ENCODE measurements at places on chromosomes 11 and 22.
A peak's percentile ranks its signal among the peaks of the same experiment; 100 is the strongest.

- DNase-seq = no peak
These were observed 274.0 kb downstream of the BRD1 start for GRCh38 chr22:49553518-49554295.

GRCh38 chr11:9815486-9816136, 151.7 kb downstream of the SWAP70 start:
- DNase-seq = no peak

GRCh38 chr11:468493-468892, 18.4 kb downstream of the PTDSS2 start:
- no peak for DNase-seq

DNA sequence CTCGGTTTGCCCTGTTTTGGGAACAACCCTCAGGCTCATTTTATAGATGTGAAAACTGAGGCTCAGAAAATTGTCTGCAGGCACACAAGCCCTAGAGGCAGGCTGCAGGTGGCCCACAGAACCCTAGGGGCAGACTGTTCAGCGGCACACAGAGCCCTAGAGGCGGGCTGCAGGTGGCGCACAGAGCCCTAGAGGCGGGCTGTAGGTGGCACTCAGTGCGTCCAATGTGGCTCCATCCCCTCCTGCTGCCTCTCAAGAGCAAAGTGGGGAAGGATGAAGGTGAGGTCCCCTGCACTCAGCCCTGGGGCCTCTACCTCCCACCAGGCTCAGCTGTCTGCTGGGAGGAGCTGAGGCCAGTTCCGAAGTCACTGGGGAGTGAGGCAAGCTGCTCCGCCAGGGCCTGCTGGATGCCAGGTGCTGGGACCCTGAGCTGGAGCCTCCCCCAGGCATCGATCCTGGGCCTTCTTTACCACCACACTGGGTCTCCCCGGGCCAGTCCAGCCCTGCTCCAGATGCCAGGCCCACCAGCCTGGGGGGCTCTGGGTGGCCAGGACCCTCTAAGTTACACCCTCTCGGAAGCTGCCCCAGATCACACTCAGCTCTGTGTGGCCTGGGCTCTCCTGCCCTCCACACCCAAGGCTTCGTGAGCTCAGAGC, 2.3 kb downstream of the ACY3 start:
- no peak for DNase-seq

- no peak for DNase-seq
These were observed 16.3 kb downstream of the PPFIBP2 start for GRCh38 chr11:7530013-7530640.

- DNase-seq = no peak
These were observed 1500.4 kb downstream of the TBC1D22A start for GRCh38 chr22:48262596-48263430.

GRCh38 chr22:41257696-41258095, 17.0 kb upstream of the CHADL start:
- DNase-seq = no peak

DNA sequence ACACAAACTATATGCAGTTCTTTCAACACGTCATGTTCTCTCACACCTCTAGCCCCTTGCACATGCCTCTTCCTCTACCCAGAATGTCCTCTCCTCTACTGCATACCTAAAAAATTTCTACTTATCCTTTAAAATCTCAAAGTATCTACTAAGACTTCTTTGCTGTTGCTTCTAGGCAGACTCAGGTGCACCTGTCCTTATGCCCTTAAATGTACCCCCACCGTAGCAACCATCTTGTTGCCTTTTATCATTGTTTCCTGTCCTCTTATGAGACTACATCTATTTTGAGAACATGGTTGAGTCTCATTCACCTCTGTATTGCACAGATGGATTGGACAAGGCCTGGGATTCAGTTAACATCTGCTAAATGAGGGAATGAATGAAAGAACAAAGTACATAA, 134.1 kb downstream of the SERGEF start:
- no peak for DNase-seq

DNA sequence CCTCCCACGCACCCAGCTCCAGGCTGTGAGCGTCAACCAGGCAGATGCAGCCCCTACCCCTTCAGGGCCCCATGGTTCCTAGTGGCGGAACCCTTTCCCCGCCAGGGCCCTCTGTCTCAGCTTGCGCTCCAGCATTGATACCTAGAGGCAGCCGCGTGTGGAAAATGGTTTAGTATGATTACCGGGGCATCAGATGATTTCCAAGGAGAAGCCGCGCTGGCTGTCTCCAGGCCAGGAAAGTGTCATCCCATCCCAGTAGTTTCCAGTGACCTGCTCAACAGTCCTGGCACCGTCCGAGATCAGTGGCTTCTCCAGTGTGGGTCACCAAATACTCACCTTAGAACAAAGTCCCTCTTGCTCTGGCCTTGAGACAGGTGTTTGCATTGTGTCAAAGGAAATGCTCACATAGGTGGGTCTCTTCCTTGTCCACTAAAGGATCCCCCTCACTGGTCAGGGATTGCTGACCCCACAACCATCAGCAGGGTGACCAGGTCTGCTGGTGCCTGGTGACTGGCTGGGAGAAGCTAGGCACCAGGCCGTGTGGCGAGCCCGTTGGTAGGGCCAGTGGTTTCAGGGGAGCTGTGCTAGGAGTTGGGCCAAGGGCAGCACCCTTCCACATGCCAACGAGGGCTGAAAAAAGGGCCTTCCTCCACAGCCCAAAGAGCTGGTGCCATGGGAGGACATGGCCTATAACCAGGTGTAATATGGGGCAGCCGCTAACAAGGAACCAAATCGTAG, 109.4 kb downstream of the MORC2 start:
- DNase-seq = no peak

DNA sequence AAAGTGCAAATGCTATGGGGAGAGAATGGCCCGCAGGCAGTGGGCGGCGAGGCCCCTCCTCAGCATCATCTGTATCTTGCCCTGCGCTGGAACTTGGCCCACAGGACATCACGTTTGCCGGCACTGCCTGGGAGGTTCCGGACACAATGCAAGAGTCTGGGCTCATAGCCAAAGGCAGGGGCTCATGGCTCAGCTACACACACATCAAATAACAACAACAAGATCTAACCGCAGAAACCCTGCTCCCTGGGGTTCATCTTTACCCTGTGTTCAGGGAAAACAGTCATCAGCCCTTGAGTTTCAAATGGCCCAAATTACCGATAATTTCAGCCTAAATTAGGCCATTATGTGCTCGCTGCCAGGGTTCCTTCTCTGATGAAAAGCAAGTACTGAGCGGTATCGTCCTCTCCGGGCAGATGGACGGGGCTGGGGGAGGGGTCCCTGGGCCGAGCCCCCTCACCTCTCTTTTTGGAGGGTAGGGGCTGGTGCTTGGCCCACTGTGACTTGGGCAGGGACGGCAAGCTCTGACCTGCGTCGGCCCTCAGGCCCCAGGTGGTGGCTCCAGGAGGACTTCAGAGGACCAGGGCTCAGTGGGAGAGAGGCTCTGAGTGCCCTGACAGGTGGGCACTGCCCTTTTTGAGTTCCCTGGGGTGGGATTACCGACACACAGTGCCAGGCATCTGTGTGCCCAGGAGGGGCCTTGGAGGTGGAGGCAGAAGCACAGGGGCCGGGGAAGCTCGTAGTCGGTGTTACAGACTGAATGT, 25.0 kb upstream of the GAL start:
- DNase-seq = no peak

DNA sequence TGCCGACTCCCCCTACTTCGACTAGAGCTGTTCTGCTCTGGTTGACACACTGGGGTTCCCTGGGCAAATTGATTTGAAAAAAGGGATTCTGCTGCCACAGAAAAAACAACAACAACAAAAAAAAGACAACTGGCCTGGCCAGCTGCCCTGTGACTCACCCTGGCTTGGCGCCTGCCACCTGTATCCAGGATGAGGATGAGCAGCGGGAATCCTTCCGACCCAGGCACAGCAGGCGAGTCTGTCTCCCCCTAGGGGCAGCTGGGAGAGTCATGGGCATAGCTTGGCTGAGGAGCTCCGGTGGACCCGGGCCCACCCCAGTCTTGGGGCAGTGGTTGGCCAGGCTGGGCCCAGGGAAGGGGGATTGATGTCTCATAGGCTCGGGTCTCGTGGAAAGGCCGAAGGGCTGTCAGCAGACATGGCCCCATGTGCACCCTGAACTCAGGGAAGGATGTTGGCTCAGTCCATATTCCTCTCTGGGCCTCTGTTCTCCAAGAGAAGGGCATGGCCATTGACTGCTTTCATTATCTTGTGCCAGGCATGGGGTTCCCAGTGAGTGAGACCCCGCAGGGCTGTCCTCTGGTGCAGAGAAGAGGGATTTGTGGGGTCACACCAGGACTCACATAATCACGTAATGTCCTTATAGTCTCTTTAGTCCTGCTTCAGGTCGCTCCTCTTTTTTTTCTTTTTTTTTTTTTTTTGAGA, 10.4 kb upstream of the SUN2 start:
- DNase-seq = peak; percentile 26

- no peak for DNase-seq
These were observed 92.5 kb downstream of the WNT7B start for GRCh38 chr22:45884201-45885062.

GRCh38 chr11:83456075-83456474, 169.9 kb upstream of the CCDC90B start:
- no peak for DNase-seq

DNA sequence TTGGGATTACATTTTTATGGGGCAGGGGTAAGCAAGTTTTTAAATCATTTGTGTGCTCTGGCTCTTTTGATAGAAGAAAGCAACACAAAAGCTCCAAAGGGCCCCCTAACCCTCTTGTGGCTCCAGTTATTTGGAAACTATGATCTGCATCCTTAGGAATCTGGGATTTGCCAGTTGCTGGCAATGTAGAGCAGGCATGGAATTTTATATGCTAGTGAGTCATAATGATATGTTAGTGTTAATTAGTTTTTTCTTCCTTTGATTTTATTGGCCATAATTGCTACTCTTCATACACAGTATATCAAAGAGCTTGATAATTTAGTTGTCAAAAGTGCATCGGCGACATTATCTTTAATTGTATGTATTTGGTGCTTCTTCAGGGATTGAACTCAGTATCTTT, 10.1 kb downstream of the RAG1 start:
- no peak for DNase-seq

- no peak for DNase-seq
These were observed 50.7 kb downstream of the TP53I11 start for GRCh38 chr11:44899959-44900358.

DNA sequence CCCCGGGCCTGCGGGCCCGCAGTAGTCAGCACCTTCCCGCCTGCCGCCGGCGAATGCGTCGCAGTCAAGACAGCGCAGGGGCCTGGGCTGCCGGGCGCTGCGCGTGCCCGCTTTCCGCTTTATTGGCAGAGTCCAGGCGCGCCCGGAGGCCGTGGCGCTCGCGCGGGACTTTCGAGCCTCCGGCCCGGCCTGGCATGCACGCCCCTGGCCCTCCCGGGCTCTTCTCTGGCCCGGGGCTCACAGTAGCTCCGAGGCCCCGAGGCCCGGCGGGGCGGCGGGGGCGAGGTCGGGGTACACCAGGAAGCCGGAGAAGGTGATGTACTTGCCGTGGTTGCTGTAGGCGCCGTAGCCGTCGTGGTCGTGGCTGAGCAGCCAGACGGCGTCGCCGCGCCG, 3.1 kb downstream of the FAM180B start:
- no peak for DNase-seq

DNA sequence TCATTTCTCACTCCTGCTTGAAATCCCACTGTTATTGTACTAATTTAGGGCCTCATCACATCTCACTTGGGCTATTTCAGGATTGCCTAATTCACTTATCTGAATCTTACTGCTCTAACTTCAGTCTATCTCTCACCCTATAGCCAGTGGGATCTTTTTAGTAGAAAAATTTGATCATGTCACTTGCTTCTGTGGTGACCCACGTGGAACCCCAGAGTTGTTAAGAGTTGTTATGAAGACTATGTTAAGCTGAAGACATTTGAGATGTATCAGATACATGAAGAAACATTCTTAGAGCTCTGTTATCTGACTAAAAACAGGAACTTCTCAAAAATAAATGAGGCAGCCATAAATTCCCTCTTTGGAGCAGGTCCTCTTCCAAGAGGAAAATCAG, 1375.6 kb upstream of the TENM4 start:
- DNase-seq = no peak

- no peak for DNase-seq
These were observed 2.2 kb downstream of the RPL27A start for GRCh38 chr11:8684600-8685290.

DNA sequence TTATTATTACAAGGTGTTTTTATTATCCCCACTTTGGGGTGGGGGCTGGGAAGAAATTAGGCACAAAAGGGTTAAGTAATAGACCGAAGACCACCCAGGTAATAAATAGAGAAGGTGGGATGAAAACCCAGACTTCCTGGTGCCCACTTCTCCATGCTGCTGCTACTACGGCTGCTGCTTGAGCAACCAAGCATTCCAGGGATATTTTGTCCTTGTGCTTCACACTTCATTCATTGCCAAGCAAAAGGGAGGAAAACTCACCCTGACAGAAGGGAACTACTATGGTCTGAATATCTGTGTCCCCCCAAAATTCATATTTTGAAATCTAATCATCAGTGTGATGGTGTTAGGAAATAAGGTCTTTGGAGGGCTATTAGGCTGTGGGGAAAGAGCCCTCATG, 470.9 kb upstream of the API5 start:
- no peak for DNase-seq

DNA sequence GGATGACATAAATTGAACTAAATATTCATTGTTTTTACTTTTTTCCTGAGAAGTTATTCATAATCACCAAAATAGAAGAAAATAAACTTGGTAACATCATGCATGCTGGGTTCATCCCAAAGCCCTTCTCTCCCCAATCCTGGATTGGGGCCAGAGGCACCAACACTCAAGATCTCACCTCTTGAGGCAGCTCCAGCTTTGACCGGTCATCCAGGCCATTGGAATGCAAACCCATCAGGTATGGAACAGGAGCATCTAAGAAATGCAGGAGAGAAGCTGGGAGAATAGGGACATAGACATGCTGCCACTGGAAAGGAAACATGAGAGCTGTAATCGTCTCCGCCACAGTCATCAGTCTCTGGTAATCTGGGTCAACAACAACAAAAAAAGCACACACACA, 71.8 kb downstream of the DENND5A start:
- no peak for DNase-seq

DNA sequence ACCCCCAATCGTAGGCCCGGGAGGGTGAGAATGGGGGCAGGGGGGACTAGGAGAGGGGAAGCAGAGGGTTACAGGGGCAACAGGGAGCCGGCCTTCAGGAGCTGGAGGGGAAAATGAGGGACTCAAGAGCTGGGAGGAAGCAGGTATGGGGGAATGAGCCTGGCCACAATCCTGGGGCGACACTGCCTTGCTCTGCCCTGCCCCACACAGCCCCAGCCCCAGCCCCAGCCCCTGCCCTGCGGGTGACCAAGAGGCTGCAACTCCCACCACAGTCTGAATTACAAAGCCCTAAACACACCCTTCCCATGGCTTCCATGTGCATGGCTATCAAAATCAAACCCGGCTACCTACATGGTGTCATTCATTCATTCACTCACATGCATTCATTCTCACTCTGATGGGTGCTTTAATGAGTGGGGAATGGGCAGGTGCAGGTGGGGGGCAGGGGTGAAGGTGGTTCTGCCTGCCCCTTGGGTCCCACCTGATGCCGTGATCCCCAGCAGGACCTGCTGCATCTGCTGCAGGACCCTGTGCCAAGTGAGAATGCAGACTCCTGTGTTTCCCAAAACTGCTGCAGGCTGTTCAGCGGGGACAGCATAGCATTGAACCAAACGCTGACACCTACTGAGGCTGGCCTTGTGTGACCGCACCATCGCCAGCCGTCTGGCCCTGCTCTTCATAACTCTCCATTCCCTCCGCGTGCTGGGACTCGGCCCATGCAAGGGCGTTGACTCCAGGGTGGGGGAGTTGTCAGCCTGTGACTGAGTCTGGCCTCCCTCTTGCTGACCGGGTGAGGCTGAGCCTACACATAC, 9.5 kb upstream of the LINC01488 start:
- no peak for DNase-seq

GRCh38 chr11:47672283-47672730, 29.9 kb upstream of the MTCH2 start:
- no peak for DNase-seq

- DNase-seq = no peak
These were observed 589.0 kb upstream of the ANO5 start for GRCh38 chr11:21603886-21604285.

Measured in effector memory CD4-positive, alpha-beta T cell (primary cell).